ENCODE measurements at places on chromosomes 2 and 18.

DNA sequence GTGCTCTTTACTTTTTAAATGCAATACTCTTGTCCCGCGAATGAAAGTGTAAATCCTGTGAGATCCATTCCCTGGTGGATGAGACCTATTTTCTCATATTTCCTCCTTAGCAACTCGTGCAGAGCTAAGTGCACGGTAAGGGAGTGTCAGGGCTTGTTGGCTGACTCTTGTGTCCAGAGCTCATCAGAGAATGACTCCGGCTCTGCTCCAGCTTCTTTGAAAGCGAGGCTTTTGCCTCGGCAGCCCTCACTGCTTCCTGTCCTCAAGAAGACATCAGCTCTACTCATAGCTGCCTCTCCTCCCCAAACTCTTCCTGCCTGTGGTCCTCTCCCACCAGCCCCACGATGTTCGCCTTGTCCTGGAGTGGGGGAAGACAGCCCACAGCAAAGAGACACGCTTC, 70.7 kb downstream of the LIPG start:
- no peak for DNase-seq

DNA sequence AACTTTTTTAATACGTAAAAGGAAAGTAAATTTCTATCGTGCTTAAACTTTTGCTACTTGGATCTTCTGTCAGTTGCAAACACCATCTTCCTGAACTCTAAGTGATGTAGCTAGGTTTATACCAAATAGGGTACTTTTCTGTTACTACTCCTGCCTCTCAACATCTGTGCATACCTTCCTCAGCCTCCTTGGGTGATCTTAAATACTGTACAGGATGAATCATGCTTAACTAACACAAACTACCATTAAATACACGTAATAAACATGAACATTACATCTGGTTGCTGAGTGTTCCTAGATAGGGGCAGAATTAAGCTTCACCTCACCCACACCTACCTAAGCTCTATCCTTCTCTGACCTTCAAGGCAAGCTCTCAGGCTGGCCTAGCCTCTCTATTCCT, 398.0 kb downstream of the TXNL1 start:
- no peak for DNase-seq

GRCh38 chr2:56127463-56128152, 56.2 kb upstream of the CCDC85A start:
- DNase-seq, result no peak

DNA sequence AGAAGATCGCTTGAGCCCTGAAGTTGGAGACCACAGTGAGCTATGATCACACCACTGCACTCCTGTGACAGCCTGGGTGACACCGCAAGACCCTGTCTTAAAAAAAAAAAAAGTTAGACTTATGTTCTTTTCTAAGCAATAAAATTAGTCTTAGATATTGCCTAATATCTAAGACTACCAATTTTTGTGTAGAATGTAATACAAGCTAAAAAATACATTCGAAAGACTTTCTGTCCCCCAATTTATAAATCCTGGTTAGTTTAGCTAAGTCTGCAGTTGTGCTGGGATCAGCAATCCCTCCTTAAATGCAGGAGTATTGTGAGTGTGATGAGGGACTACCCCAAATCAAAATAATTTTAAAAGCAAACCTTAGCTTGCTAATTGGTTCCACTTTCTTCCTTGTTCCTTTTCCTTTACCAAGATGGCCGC, 358 bp upstream of the STAMBP start:
- no peak for DNase-seq
